ENCODE measurements at places on chromosomes 5 and 9. TPM values are rescaled to one million over a fixed set of nuclear protein-coding genes. Genes with fewer than 3 reads are reported as not detected.

GNA14 gene
- total RNA-seq: 5.8 TPM

PAEP gene
- total RNA-seq: not detected

PCDHGA2 gene
- total RNA-seq: 13.8 TPM

DNA sequence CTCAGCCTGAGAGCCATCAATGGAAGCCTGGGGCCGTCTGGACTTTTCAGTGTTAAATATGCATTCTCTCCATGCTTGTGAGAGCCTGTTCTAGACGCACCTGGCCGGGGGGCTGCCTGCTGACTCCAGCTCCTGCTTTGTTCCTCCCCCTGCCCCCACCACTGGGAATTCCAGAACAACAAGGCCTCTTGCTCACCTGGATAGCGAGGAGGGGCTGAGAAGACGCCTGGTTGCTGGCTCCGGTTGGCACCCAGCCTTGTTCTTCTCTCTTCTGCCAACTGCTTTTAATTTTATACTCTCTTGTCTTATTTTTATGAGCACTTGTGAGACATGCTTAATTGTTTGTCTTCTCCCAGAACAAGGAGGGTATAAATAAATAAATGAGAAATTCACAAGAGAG is 15.0 kb upstream of the RAPGEF1 start:
- DNase-seq: no peak

DNA sequence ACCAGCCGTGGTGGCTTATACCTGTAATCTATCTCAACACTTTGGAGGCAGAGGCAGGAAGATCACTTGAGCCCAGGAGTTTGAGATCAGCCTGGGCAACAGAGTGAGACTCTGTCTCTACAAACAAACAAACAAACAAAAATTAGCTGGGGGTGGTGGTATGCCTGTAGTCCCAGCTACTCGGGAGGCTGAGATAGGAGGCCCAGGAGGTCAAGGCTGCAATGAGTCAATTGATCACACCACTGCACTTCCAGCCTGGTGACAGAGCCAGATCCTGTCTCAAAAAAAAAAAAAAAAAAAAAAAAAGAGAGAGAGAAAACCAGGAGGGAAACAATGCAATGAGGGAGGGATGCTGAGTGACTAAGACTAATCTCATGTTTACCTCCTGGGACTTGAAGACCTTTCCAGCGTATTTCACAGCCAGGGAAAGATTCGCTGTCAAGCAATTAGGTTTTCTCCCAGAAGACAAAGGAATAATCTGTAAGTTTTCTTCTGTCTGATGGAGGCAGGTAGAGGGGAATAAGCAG is 51.1 kb upstream of the MIER3 start:
- no peak for DNase-seq

Data from thoracic aorta (tissue), 2 donors.